ENCODE measurements at places on chromosomes 16 and 17.

DNA sequence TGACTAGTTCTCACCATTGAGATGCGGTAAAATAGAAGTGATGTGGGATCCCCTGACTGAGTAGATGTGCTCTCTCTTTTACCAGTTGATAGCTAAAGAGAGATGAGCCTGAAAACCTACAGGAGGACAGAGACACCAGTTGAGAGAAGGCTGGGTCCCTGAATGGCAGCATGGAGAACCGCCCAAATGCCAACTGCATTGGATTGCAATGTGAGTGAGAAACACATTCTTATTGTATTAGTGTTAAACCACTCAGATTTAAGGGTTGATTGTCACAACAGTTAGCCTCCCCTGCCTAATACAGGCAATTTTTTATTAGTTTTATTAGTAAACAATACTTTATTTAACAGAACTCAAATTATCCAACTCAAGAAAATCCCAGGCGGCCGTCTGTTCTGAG is 61.2 kb downstream of the SPACA3 start:
- no peak for DNase-seq

DNA sequence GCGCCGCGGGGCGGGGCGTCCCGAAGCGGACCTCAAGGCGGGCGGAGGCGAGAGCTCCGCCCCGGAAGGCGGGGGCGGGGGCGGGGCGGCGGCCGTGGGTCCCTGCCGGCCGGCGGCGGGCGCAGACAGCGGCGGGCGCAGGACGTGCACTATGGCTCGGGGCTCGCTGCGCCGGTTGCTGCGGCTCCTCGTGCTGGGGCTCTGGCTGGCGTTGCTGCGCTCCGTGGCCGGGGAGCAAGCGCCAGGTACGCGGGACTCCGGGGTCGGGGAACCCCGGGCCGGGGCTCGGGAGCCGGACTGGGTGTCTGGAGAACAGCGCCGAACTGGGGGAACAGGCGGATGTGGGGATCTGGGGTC is at the start of gene TNFRSF12A:
TNFRSF12A (plus strand) TSS at position 122 of the 357 bp plus-strand sequence; CDS start at position 152, 30 bp downstream.
- peak; percentile 77 for DNase-seq

DNA sequence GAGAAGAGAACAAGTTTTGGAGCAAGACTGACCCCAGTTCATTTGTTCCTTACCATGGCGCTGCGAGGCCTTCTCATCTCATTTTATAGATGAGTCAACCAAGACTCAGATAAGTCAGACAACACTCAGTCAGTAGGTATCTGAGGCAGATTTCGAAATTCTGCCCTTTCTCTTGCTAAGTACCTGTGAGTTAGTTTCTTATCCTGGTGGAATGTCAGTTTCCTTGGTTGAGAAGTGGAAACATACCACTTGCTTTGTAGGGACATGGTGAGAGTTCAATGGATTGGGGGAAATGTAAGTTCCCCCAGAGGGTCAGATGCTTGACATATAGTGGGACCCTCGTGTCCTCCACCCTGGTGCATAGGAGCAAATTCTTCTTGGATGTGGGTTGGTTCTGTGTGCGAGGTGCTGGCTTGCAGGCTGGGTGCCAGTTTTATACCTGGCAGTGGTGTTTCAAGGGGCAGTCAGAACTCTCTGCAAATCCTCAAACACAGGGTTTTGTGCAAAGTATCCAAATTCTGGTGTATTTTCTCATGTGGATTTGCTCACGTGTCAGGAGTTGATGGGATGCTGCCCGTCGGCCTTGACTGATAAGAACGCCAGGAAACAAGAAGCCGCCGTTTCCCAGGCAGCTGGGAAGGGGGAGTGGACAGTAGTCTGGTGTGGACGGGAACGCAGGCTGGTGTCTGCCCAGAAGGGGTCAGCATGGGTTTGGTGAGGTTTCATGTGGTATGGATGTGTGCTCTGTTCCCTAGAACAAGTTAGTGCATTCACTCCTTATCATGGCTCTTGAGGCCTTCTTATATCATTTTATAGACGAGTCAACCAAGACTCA is 61.1 kb upstream of the CIBAR2 start:
- no peak for DNase-seq

- peak; percentile 23 for DNase-seq
Observed at GRCh38 chr16:86809458-86809955, 231.2 kb downstream of the FOXL1 start.

DNA sequence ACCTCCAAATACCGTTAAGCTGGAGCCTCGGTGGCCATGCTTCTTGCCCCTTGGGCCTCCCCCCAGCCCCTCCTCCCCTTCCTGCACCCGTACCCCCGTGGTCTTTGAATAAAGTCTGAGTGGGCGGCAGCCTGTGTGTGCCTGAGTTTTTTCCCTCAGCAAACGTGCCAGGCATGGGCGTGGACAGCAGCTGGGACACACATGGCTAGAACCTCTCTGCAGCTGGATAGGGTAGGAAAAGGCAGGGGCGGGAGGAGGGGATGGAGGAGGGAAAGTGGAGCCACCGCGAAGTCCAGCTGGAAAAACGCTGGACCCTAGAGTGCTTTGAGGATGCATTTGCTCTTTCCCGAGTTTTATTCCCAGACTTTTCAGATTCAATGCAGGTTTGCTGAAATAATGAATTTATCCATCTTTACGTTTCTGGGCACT is 928 bp downstream of the HBA1 start:
- DNase-seq = no peak

GRCh38 chr17:59001158-59001814 is 105.4 kb downstream of the TRIM37 start:
- no peak for DNase-seq

DNA sequence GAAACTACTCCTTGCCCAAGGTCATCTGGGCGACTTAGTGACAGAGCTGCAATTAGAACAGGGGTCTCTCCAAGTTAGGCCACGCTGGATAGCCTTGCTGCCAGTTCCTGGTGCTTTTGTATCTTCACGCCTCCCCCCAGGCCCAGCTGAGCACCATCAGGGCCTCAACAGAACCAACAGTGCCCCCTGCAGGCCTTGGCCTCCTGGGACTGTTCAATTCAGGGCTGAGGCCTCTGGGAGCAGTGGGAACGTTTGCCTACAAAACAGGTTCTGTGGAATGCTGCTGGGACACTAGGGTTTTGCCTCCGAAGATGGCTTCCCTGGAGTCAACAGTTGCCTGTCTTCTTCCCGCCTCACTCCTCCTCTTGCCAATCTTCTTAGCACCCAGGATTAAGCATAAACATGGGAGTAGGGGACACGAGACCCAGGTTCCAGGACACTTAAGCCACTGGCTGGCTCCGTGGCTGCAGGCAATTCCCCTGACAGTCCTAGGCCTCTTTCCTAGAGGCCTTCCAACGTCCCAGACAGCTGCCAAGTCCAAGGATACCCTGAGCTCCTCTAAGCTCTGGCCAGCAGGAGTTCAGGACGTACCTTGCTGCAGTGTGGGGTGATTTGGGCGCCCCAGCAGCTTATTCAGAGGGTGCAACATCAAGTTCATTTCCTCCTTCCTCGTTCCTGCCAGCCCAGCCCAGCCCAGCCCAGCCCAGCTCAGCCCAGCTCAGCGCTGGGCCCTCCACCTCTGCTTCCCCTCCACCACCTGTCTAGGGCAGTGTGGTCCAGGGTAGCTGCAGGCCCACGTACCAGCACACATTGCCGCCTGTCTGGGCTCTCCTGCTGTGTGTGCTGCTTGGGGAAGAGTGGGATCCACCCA is 246.6 kb upstream of the RPL38 start:
- peak; percentile 81 for DNase-seq

GRCh38 chr17:7213895-7214299 is 5.7 kb downstream of the DLG4 start:
- peak; percentile 94 for DNase-seq

GRCh38 chr16:10664720-10665126 is 30.0 kb downstream of the TEKT5 start:
- DNase-seq = no peak

DNA sequence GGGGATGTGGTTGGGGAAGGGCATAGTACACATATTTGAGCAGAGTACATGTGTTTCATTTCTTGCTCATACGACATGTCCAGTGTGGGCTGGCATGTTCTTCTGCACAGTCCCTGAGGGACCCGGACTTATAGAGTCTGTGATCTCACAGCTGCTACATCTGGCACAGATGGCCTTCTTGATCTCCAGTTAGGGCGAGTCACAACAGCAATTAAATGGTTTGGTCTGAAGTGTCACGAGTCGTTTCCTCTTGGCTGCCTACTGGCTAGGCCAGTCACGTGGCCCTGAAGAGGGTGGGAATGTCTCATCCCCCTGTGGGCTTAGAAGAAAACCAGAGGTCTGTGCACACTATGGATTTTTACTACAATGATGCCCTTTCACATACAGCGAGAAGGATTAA is 443.6 kb downstream of the WWOX start:
- DNase-seq = no peak

DNA sequence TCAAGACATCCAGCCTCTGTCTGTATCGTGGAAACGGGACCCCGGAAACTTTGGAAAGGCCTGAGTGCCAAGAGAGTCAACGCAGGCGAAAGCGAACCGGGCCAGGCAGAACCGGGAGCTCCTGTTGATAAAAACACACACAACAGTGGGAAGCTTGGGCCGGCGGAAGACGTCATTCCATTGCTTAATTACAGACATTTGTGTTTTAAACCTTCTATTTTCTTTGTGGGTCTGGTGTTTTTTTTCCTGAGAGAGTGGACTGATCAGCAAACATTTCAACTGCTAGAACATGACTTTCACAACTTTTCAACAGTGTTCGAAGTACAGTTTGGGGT is 878 bp upstream of the RNF157 start:
- DNase-seq = no peak

- no peak for DNase-seq
Observed at GRCh38 chr17:9760266-9760665, 31.1 kb downstream of the DHRS7C start.

GRCh38 chr16:78563905-78564304 is 464.5 kb downstream of the WWOX start:
- DNase-seq = no peak

DNA sequence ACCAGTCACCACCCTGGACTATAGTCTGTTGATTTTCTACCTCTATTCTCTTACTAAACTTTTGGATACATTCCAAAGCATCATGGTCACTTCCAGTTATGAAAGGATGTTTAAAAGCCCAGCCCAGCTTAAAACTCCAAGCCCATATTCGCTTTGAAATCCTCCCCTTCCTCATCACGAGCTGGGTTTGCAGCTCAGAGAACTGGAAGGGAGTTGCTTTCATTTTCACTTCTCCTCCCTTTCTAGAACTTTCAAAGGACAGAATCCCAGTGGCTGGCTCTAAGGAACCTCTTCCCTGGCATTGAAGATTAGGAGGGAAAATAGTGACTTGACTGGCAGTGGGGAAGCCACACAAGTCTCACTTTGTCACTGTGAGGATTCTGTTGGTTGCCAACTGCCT is 100.1 kb upstream of the DYNLRB2 start:
- no peak for DNase-seq

GRCh38 chr16:26220894-26221293 is 529.1 kb downstream of the HS3ST4 start:
- no peak for DNase-seq

DNA sequence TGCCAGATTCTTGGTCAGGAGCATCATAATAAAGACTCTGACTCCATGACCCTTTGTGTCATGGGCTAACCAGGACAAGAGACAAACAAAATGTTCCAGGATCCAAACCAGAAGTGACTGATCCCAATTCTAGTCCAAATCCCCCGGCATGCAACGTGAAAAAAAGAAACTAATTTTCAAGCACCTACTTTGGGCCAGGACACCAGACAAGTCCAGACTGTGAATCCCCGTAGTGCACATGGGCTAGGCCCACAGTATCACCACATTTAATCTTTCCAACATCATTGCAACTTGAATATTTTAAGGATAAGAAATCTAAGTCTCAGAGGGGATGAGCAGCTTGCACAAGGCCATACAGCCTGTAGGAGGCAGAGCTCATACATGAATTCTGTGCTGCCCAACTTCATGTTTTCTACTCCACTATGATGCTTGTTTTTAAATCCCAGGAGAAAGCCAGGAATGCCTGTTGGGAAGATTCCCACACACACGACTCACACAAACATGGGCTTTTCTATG is 365.7 kb downstream of the NPIPA8 start:
- DNase-seq = no peak

- no peak for DNase-seq
Observed at GRCh38 chr16:67979955-67980678, at the start of gene DPEP3. Gene DPEP3 (minus strand): TSS chr16:67980499. CDS start chr16:67980380, 119 bp downstream.

DNA sequence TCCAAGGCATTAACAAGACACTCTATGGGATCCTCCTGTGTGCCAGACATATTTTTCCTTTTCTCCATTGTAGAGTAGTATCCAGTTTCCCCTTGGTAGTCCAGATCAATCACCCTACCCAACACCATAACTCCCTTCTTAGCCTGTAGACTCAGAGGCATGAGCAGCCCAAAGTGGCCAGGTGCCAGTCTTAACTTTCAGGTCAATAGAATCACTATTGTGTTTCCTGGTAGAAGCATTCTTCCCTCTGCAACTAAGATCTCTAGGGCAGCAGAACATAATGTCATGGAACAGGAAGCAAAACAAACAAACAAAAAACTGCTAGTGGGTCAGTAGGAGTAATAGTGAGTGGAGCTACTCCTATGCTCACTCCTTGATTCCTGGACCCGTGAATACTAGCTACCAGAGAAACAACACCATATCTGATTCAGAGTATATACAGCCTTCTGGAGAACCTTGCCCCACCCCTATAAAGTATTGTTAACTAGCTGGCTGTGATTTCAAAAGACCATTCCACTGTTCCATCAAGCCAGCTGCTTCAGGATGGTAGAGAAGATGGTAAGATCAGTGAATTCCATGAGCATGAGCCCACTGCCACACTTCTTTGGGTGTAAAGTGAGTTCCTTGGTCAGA is 11.2 kb upstream of the CLEC19A start:
- DNase-seq = no peak

GRCh38 chr16:17222871-17223401 is 247.8 kb downstream of the XYLT1 start:
- no peak for DNase-seq

DNA sequence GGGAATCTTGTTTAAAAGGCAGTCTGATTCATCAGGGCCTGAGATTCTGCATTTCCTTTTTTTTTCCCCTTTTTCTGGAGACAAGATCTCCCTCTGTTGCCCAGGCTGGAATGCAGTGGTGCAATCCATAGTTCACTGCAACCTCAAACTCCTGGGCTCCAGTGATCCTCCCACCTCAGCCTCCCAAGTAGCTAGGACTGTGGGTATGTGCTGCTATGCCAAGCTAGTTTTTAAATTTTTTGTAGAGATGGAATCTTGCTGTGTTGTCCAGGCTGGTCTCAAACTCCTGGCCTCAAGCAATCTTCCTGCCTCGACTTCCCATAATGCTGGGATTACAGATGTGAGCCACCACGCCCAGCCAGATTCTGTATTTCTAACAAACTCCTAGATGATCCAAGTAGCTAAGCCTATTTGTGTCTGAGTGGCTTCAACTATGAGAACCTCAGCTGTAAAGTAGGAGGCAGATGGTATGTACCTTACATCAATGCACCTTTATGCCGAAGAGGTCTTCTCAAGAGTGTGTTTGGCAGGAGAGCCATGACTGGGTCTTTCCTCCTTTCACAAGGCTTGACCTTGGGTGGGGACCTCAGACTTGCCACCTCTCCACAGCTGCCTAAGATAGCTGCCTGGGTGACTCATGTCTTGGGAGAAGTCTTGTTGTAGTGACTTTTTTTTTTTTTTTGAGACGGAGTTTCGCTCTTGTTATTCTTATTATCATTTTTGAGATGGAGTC is 10.9 kb downstream of the LDAF1 start:
- no peak for DNase-seq

- peak; percentile 49 for DNase-seq
Observed at GRCh38 chr17:80034791-80035686, 633 bp downstream of the TBC1D16 start.
